ENCODE measurements at places on chromosomes 6 and 20.

DNA sequence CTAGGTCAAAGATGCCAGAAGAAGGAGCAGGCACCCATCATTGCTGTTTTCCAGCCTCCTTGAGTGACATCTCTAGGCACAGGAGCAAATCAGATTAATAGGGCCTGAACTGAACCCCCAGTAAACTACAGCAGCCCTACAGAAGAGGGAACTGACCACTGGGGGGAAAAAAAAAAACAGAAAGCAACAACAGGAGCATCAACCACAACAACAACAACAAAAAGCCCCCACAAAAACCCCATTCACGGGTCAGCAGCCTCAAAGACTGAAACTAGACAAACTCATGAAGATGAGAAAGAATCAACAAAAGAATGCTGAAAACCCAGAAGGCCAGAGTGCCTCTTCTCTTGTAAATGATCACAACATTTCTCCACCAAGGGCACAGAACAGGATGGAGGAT lies 537.4 kb upstream of the BTBD3 start:
- DNase-seq, result no peak

- DNase-seq, result no peak
Measured at GRCh38 chr20:62708591-62709536, at the start of gene NTSR1. TSS of gene NTSR1 (plus strand) at chr20:62708836. CDS start at chr20:62709208, 372 bp downstream.

DNA sequence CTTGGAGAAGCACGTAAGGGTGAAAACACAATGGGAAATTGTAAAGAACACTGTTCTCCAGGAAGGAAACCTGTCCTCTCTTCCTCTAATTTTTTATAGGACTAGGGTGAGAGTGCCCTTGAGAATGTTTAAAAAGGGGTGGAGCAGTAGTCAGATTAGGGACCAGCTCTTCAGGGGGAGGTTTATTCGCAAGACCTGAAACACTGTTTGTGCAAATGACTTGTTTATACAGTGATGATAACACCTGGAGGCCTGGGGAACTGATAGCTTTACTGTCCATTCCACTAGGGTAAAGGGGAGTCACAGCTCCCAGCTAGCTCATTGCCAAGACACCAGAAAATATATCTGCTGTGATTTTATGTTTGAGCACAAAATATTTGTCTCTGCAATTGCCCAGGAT lies 8.1 kb upstream of the FUT9 start:
- DNase-seq, result no peak

GRCh38 chr6:140586426-140587061 lies 1212.1 kb upstream of the CITED2 start:
- DNase-seq, result no peak

- no peak for DNase-seq
Measured at GRCh38 chr6:154447954-154448353, 62.5 kb downstream of the CNKSR3 start.

DNA sequence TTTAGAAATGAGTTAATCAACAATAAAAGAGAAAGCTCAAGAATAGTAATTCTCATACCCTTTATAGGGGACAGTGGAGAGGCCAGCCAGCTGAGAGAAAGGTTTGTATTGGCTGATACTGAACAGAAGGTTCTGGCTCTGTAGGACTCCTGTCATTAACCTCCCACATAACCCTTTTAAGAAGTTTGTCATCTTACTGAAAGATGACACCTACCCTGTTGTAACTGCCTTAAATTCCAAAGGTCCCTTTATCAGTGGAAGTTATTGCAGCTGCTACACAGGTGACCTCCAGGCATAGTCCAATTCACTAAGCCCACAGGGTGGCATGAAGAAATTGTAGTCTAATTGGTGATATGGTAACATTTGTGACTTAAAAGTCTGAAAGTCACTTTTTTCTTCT lies 790.1 kb downstream of the TENT5A start:
- no peak for DNase-seq

DNA sequence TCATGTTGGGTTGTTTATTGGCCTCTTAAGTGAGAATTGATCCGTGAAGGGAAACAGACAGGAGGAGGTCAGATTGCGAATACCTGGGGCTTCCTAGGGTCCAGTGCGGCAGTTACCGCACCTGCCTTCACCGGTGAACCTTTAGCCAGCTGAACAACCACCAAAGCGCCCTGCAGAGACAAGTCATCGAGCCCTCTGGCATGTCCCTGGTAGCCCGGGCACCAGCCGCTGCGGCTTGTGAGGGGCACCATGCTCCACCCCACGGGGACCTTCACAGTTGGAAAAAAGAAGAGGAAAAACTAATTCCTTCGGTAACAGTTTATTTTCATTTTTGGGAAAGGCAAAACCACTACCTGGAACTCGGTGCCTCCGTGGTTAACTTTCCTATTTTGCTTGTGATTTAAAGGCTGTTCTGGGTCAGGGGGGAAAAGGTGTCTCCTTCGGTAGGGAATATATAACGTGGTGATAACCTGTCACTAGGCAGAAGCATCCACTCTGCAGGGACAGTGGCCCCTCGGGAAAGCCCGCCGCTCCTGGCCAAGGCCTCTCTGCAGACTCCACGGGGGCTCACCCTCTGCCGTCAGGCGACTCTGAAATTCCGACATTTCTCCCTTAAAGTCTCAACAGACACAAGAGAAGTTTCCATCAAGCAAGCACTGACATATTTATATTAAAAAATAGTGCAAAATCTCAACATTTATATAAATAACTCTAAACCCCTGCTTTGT lies 30.7 kb upstream of the ZBP1 start:
- DNase-seq, result no peak

DNA sequence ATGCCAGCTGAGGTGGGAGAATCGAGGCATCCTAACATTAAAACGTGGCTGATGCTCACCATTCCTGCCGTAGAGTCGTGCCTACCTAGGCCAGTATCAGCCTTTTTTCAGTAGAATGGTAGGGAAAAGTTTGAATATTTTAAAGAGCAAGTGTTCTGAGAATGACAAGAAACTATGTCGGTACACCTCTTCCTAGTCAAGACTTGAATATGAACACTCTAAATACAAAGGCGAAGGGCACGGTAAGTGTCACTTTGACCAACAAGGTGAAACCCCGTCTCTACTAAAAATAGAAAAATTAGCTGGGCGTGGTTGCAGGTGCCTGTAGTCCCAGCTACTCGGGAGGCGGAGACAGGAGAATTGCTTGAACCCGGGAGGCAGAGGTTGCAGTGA lies 1.0 kb downstream of the GINM1 start:
- DNase-seq, result no peak

DNA sequence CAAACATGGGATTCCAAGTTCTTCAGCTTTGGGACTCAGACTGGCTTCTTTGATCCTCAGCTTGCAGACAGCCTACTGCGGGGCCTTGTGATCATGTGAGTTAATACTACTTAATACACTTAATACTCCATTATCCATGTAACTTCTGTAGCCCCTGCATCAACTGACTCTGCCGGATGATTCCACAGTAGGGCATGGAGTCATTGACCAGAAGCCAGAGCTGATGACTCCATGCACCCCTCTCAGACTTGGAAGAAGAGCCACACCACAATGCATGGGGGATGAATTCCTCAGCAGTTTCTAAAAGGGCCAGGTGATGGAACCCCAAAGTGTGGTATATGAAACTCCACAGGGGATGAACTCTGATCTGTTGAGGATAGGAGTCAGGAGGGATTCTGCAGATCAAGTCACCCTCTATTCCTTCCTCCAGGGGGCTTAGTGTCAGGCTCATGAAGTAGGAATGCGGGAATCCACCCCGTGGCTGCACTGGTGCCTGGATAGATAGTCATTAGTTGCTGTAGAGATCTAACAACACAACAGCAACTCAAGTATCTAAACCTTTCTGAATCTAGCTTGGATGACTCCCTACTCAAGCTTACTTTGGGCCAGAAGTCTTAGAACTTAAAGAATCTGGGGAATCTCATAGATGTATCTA lies 70.2 kb downstream of the GPR6 start:
- no peak for DNase-seq

DNA sequence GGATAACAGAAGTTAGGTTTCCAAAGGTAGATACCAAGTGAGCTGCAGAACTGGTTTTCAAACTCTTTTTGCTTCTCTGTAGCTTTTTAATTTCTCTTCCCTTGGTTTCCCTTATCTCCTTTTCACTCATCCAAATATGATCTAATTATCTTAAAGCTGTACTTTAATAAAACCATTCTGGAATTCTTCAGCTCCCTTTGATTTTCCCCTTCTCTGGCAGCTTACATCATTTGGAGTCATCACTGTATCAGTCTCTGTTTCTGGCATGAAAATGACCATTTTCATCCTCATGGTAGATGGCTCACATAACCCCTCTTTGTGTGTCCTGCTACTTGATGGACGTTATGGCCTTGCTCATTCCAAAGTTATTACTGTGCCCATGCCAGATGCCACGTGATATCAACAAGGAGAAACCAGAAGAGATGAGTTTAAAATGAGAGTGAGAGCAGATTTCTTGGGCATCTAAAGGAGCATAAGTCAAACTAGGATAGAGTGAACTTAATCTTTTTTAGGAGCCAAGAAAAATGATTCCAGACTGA lies 620.2 kb downstream of the QKI start:
- no peak for DNase-seq

DNA sequence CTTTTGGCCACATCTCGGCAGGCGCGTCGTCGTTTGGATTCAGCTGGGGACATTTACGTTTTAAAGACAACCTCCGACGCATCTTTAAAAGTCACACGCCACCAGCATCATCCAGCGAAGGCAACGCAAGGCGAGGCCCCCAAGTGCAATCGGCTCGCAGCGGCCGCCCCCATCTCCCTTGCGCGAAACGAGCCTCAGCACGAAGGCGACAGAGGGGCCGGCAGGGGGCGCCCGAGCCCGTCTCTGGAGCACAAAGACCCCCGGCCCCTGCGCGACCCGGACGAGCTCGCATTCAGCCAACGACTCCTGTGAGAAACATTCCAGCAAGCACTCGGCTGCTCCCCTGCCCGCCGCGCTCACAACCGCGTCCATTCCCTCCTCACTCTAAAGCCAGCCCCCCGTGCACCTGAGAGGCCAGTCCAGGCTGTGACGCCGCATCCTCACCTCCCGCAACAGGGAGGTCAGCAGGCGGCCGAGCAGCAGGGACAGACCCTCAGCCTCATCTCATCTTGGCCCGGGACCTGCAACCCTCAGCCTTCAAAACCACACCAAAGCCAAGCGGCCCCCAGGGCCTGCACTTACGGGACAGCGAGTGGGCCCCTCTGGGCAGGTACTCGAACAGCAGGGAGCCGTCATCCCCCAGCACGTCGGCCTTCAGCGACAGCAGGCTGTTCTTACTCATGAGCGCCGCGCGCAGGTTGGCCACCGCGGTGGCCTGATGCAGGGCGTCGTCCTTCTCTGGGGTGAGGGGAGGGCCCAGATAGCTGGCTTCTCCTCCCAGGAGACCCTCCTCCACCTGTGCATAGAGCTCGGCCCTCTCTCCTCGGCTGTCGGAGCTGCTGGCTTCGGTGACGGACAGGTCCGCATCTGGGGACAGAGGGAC lies 35.8 kb downstream of the SLC2A4RG start:
- no peak for DNase-seq

DNA sequence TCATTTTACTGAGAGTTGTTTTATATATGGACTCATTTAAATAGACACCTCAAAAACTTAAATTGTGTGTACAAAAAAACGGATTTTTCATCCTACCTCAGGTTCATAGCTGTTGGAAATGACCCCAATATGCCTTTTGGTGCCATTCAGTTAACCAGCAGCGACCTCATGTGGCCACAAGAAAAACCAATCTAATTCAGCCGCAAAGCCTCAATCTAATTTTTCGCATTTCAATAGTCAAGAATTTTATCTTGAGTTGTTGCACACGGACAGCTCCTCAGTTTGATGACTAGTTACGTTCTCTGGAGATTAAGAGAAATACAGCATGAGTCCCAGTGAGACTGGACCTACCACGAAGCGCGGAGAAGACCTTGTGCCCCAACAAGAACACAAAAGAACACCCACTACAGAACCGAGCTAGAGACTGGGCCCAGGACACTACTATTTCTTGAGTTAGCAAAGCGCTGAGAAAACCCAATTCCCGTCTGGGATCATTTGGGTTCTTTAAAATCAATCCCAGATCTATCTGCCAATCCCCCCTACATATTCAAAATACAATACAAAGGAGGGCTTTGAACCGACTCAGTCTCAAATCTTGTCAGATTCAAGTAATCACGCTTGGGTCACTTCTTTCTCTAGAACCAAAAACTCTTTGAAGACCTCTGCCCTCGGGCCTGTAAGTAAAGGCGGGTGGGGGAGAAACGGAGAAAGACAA lies 1.1 kb downstream of the TCP11 start:
- peak; percentile 71 for DNase-seq

DNA sequence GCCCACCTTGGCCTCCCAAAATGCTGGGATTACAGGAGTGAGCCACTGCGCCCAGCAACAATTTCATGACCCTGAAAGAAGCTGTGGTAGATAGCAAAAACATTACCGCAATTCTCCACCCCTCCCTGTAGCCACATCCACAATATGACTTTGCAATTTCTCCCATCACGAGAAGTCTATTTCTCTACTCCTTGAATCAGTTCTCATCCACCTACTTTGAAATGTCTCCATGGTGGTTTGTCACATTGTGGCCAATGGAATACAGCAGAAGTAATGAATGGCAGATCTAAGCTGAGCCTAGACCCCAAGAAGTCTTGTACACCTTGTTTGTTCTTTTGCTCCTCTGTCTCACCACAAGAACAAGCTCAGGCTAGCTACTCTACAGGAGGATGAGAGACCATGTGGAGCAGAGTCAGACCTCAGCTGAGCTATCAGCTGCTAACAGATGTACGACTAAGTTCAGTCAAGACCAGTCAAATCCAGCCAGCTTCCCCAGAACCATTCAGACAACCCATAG lies 6.3 kb downstream of the OXT start:
- peak; percentile 24 for DNase-seq

DNA sequence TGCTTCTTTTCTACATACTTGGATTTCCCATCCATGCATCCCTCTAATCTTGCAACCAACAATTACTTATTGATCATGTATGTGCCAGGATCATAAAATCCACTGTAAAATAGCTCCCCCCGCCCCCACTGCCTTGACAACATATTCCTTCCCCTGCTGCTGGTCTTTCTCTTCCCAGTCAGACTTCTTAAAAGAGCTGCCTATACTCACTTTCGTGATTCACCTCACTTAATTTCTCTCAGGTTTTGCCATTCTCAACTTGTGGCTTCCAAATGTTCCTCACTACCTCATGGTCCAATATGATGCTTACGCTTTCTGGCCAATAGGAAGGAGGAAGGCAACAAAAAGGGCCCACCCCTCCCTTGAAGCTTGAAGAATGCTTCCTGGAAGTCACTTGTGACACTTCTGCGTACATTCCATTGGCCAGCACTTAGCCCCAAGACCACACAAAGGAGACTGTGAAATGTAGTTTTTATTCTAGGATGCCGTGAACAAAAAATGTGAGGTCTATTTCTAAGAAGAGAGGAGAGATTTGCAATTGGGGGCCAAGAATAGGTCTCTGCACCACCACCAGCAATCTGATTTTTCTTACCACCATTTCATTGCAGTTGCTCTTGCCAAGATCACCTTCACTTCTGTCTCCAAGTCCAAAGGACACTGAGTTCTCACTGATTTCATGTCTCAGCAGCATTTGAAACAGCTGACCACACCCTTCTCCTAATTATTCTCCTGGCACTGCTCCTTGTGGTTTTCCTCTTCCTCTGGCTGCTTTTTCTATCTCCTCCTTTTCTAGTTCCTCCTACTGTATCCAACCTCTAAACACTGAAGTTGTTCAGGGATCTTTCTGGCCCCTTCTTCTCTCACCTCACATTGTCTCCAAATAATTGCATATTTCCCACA lies 30.8 kb downstream of the CD164 start:
- DNase-seq, result peak; percentile 34

Data from inflammatory macrophage treated with lipopolysaccharide for 1 hour (primary cell).